LHCN-M2 (cell line): ENCODE measurements at places on chromosomes 3 and 15. TPM values are rescaled to one million over a fixed set of nuclear protein-coding genes. Genes with fewer than 3 reads are reported as not detected.

DNA sequence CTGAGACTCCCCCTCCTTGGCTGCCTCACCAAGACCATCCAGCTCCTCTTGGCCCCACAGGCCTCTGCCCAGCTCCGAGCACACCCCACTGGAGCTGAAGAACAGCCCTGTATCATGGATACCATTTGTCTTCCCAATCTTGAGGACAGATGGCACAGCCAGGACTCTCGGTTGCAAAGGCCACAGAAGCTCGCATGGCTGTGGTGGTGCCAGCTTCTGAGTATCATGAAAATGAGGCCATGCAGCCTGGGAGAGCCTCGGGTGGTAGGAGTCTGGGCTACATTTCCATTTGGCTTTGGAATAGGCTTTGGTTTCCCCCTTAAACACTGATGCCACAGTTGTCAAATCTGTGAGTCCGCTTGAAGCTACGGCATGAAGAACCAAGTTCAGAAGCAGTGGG lies 106.6 kb downstream of the SEMA5B start:
- DNase-seq: no peak

SOX14 gene
- not detected in 2 replicates for total RNA-seq

IL17RB gene
- total RNA-seq: not detected in 2 replicates

GRCh38 chr3:23646184-23646920 lies 159.4 kb upstream of the UBE2E1 start:
- no peak for DNase-seq

- no peak for DNase-seq
Measured at GRCh38 chr3:5314897-5315296, 127.4 kb downstream of the EDEM1 start.

GRCh38 chr3:117691526-117691925 lies 981.9 kb downstream of the TUSC7 start:
- DNase-seq: no peak

DNA sequence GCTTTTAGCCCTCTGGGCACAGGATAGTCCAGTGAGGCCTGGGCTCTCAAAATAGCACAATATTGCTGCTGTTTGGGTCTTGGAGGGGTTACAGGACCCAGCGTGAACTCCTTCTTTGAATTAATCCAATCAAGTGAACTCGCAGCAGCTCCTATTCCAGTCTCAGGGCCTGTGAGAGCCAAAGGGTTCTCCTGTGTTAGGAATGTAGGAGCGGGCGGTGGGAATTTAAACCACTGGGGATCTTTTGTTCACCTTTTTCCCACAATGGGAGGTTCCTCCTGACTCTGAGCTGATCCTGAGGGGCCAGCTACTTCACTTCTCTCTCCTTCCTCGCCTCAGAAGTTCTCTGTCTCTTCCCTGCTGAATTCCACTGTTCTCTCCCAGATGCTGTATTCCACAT lies 504.0 kb downstream of the UNC13C start:
- DNase-seq: no peak

IRAK2 gene
- 5.9 and 7.6 TPM in 2 replicates for total RNA-seq

RPL22L1 gene
- total RNA-seq: 585 and 621 TPM in 2 replicates

PYGO1 gene
- total RNA-seq: 10.5 and 11.7 TPM in 2 replicates

GRCh38 chr3:146542179-146542578 lies 2.2 kb downstream of the PLSCR1 start:
- DNase-seq: no peak

DNA sequence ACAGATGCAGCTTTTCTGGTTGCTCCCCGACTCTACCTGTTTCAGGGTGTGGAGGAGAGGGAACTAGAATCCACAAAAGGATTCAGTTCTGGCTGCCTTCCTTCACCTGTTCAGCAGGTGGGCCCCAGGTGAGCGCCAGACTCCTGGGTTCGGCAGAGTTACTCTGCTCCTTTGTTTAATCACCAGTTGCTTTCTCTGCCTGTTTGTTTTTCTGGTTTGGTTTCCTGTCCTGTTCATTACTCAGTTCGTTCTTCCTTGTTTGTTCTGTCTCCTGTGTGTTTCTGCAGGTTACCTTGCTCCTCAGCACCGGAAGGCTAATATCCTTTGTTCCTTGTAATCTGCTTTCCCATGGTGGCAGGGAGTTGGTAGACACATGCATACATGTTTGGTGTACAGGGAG lies 508.5 kb upstream of the ATP11B start:
- DNase-seq: no peak

FAM107A gene
- not detected in 2 replicates for total RNA-seq

GRCh38 chr3:133820129-133820528 lies 14.5 kb downstream of the SRPRB start:
- no peak for DNase-seq

MLF1 gene
- 10.7 and 11.5 TPM in 2 replicates for total RNA-seq

SLC22A14 gene
- total RNA-seq: not detected in 2 replicates

- DNase-seq: no peak
Measured at GRCh38 chr3:37116998-37117397, 57.4 kb downstream of the LRRFIP2 start.

- no peak for DNase-seq
Measured at GRCh38 chr15:66285533-66286280, 7.7 kb upstream of the DIS3L start.

C3orf62 gene
- 0.71 and 1.3 TPM in 2 replicates for total RNA-seq

DNA sequence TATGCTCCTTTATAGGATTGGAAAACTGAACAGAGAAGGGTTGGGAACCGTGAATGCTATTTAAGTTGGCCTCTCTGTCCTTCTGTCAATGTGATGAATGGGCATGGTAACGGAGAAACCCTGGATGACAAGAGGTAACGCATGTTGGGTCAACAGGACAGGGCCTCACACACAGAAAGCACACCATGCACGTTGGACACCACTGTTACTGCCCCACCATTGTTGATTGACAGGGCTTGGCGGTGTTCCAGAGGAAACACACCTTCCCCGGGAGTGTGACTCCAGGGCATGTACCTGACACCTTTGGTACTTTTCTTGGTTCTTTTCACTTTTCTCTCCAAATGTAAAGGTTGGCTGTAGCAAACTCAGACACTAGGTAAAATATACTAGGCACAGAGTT lies 548.5 kb downstream of the OCA2 start:
- DNase-seq: no peak

NOX5 gene
- total RNA-seq: 0.46 and 0.58 TPM in 2 replicates

ITIH1 gene
- not detected in 2 replicates for total RNA-seq

IGSF10 gene
- total RNA-seq: under 0.01 and 0.32 TPM in 2 replicates

EPHB3 gene
- total RNA-seq: 2.5 and 4.2 TPM in 2 replicates

SLC22A13 gene
- 0.29 and 1.2 TPM in 2 replicates for total RNA-seq

PPP1R14D gene
- total RNA-seq: not detected in 2 replicates

- no peak for DNase-seq
Measured at GRCh38 chr3:26984416-26985390, 362.1 kb downstream of the LRRC3B start.
